ENCODE measurements at places on chromosomes 16 and 17.

DNA sequence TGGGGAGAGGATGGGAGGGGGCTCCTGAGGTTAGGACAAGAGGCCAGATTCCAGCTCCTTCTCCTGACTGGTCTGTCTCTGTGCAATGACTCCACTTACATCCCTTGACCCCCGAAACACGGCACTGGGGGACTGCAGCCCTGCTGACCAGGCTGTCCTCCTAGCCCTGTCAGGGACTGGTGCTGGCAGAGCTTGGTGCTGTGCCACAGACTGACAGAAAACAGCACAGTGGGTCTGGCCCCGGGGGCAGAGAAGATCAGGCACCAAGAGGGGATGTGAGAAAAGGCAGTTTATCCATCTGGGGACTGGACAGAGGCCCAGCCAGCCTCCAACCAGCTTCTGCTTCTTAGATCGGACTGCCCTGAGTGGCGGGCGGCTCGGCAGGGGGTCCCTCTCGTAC is 19.4 kb downstream of the SLC38A7 start:
- no peak for DNase-seq

GRCh38 chr17:43530288-43531081 is 15.7 kb downstream of the ETV4 start:
- no peak for DNase-seq

DNA sequence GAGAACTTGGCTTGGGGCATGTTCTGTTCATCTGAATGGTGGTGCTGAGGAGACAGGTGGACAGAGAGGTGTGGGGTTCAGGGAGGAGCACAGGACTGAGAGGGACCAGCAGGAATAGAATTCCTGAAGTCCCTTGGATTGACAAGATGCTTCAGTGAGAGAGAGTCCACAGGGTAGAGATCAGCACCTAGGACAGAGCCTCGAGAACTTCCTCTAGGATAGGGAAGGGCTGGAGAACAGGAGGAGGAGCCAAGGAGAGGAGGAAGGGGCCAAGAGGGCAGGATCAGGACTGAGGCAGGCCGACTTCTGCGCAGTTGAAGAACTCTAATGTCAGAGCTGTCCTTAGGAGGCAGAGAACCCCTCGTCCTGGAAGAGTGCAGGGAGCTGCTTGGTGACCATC is 138.4 kb downstream of the PRKCB start:
- DNase-seq: no peak

- no peak for DNase-seq
Observed at GRCh38 chr16:80541306-80541694, 507 bp downstream of the DYNLRB2 start.

- DNase-seq: no peak
Observed at GRCh38 chr17:60665602-60666001, 12.0 kb upstream of the BCAS3 start.

GRCh38 chr16:65845466-65846209 is 520.9 kb upstream of the CDH5 start:
- no peak for DNase-seq

GRCh38 chr17:81683208-81683583 is 401 bp downstream of the ARL16 start:
- no peak for DNase-seq

GRCh38 chr17:2028234-2028614 is 1.7 kb upstream of the DPH1 start:
- no peak for DNase-seq

GRCh38 chr17:75087558-75088453 is at the start of gene SLC16A5:
Gene SLC16A5, plus strand, starts transcription at chr17:75087954. Its CDS starts 5,683 bp downstream, at chr17:75093637.
- no peak for DNase-seq

- DNase-seq: no peak
Observed at GRCh38 chr16:12674071-12674470, 129.6 kb downstream of the CPPED1 start.

GRCh38 chr17:7611635-7612293 is 2.9 kb downstream of the FXR2 start:
- DNase-seq: no peak

- DNase-seq: no peak
Observed at GRCh38 chr17:57918017-57918895, 37.0 kb downstream of the CUEDC1 start.

DNA sequence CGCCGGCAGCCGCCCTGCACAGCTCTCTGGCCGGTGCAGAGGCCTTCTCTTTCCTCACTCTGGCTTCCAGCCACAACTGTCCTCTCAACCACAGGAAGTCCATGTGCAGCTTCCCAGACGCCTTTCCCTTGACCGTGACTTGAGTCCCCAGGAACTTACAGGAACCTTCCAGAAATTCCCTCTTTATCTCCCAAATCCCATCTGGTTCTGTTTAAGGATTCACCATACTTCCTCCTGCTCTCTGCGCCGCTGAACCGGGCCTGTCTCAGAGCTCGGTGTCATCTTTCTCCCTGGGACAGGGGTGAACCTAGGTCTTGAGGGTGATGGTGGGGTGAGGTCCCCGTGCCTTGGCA is 65.2 kb upstream of the ZNF469 start:
- no peak for DNase-seq

GRCh38 chr17:61475726-61476125 is 23.5 kb downstream of the TBX4 start:
- DNase-seq: no peak

DNA sequence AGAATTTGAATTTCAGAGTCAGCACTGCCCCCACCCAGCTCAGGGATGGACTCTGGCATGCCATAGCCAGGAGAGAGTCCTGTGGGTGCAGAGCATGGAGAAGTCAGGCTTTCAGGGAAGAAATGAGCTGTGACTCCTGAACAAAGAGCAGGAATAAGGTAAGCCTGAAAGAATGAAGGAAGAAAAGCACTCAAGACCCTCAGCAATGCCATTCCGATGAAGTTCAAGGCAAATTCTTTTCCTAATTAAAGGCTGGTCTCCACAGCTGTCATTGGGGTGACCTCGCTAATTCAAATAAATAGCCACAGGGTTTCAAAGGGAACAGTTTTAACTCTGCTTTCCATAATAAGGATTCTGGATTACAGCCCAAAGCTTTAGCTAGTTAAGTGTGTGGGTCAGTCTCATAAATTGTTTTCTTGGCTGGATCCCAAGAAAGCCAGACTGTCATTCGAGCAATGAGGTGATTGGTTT is 31.7 kb downstream of the TOM1L2 start:
- DNase-seq: no peak

- peak; percentile 79 for DNase-seq
Observed at GRCh38 chr17:40095944-40096791, 4.2 kb downstream of the NR1D1 start.

DNA sequence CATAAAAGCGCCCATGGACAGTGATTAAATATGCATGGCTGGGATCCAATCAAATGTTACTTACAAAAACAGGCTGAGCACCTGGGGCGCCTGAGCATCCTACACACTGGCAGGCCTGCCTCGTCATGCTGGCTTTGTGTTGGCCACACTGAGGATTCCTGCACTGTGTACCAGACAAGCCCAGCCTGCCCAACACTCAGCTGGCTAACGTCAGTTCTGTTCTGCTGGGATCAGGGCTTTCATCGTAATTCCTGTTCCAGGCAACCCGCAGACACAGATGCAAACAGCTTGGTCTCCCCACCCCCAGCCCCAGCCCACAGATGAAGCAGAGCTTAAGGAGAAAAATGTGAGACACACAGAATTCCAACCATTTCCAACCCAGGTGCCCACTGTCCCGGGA is 30.7 kb downstream of the PIMREG start:
- DNase-seq: no peak

GRCh38 chr17:67475161-67475937 is 98.3 kb downstream of the PITPNC1 start:
- DNase-seq: peak; percentile 66

DNA sequence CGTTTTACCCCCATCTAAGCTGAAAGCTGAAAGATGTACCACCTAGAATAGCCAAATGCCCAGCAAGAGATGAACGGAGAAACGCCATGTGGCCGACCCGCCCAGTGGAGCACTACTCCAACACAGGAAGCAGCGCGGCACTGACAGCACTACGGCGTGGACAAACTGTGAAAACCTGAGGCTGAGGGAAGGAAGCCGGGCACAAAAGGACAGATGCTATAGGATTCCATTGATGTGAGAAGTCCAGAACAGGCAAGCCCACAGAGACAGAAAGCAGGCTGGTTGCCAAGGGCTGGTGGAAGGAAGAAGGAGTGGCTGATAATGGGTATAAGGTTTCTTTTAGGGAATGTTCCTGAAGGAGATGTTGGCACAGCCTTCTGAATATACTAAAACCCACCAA is 29.4 kb upstream of the SLC38A8 start:
- no peak for DNase-seq
